Large intestine (tissue), 12 donors: ENCODE measurements at places on chromosomes 13 and 19. TPM values are rescaled to one million over a fixed set of nuclear protein-coding genes. Genes with fewer than 3 reads are reported as not detected.

- no peak for DNase-seq
- H3K27ac ChIP-seq: no peak overlapping the region
- H3K27me3 ChIP-seq: no peaks in the 10 kb centered on the region
- H3K36me3 ChIP-seq: no peaks in the 10 kb centered on the region
- no peaks in the 10 kb centered on the region for H3K4me1 ChIP-seq
These were observed 36.4 kb upstream of the SERPINE3 start for GRCh38 chr13:51303063-51303552.

Gene GSX1
- not detected for polyA plus RNA-seq

DNA sequence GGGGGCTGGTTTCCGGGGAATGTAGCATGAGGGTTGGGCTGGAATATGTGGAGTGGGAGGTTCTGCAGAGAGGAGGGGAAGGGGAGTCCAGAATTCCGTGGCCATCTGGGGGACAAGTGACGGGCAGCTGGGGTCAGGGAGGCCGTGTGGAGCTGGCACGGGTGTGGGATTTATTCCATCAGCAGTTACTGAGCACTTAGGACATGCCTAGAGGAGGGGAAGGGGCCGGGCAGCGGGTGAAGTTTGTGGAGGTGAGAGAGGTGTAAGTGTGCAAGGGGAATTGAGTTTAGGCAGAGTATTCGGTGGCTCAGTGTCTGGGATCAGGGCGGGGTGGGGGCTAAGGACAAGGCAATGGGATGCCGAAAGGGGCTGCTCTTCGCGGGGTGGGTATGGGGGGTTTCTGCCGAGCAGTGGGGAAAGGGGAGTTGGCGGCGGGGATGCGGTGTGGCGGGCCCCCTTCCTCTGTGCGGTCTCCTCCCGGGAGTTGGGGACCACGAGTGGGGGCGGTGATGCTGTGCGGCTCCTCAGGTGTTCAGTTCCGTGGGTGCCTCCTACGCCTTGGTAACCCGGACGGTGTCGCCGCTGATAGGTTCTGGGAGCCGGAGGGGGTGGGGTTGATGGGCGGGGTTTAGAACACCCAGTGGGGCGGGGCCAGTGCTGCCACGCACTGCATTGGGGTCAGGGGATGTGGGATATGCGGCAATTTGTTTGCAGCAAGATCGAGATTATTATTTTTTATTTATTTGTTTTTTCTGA is 5.4 kb downstream of the CCDC61 start:
- H3K4me3 ChIP-seq: peak overlapping the region; percentile 11
- H3K27me3 ChIP-seq: peaks cover 16% of the 10 kb centered on the region
- H3K27ac ChIP-seq: no peak overlapping the region
- no peak for DNase-seq
- H3K36me3 ChIP-seq: peaks cover 9% of the 10 kb centered on the region

- H3K27ac ChIP-seq: no peak overlapping the region
- H3K27me3 ChIP-seq: no peaks in the 10 kb centered on the region
- H3K4me3 ChIP-seq: no peak overlapping the region
- DNase-seq: no peak
- peaks cover 6% of the 10 kb centered on the region for H3K36me3 ChIP-seq
These were observed 186.1 kb downstream of the PCCA start for GRCh38 chr13:100274942-100275506.

- H3K27me3 ChIP-seq: no peaks in the 10 kb centered on the region
- H3K27ac ChIP-seq: no peak overlapping the region
- no peaks in the 10 kb centered on the region for H3K36me3 ChIP-seq
- no peaks in the 10 kb centered on the region for H3K4me1 ChIP-seq
- H3K4me3 ChIP-seq: no peak overlapping the region
These were observed 155.6 kb upstream of the IRS2 start for GRCh38 chr13:109941951-109942350.

- peak overlapping the region; percentile 87 for H3K4me3 ChIP-seq
- peak overlapping the region; percentile 84 for H3K27ac ChIP-seq
- DNase-seq: no peak
These were observed 2.9 kb downstream of the EDNRB start for GRCh38 chr13:77915686-77916085.

GRCh38 chr13:31878495-31878894 is 139.2 kb downstream of the RXFP2 start:
- DNase-seq: no peak
- no peaks in the 10 kb centered on the region for H3K4me1 ChIP-seq
- H3K27me3 ChIP-seq: peaks cover 2% of the 10 kb centered on the region
- no peaks in the 10 kb centered on the region for H3K36me3 ChIP-seq
- H3K27ac ChIP-seq: no peak overlapping the region
- H3K4me3 ChIP-seq: no peak overlapping the region

- H3K27me3 ChIP-seq: no peaks in the 10 kb centered on the region
- no peaks in the 10 kb centered on the region for H3K36me3 ChIP-seq
- no peak overlapping the region for H3K27ac ChIP-seq
- H3K4me1 ChIP-seq: no peaks in the 10 kb centered on the region
- DNase-seq: no peak
These were observed 121.7 kb downstream of the POSTN start for GRCh38 chr13:37476874-37477273.

DNA sequence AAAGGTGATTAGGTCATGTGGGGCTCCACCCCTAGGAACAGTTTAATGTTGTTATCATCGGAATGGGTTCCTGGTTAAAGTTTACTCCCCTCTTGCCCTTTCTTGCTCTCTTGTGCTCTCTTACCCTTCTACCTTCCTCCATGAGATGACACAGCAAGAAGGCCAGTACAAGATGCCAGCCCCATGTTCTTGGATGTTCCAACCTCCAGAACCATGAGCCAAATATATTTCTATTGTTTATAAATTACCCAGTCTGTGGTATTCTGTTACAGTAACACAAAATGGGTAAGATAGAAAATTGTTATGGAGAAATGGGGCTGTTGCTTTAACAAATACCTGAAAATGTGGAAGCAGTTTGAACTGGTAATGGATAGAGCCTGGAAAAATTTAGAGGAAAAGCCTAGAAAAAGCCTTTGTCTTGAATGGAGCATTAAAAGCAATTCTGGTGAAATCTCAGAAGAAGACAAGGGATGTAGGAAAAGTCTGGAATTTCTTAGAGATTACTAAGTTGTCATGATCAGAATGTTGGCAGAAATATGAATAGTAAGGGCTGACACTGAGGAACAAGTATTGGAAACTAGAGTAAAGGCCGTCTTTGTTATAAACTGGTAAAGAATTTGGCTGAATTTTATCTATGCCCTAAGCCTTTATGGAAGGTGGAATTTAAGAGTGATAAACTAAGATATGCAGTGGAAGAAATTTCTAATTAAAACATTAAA is 53.5 kb upstream of the TSC22D1 start:
- no peak overlapping the region for H3K27ac ChIP-seq
- no peaks in the 10 kb centered on the region for H3K36me3 ChIP-seq
- peak; percentile 34 for DNase-seq
- no peaks in the 10 kb centered on the region for H3K4me1 ChIP-seq
- H3K4me3 ChIP-seq: no peak overlapping the region

DNA sequence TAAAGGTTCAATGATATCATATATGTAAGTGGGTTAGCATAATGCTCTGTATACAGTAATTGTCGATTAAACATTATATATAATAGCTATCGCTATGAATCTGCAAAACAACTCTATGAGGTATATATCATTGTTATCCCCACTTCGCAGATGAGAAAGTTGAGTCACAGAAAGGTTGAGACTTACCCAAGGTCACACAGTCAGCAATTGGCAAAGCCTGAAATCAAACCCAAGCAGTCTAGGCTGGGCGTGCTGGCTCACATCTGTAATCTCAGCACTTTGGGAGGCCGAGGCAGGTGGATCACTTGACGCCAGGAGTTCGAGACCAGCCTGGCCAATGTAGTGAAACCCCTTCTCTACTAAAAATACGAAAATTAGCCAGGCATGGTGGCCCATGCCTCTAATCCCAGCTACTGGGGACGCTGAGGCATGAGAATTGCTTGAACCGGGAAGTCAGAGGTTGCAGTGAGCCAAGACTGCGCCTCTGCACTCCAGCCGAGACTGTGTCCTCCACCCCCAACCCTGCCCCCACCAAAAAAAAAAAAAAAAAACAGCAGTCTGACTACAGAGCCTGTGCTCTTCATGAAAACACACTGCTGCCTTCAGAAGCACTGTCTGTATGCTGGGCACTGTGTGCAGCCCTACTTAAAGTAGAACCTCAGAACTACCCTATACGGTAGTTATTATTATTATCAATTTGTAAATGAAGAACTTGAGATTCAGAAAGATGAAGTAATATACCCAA is 1.3 kb downstream of the HSPBP1 start:
- peaks cover 2% of the 10 kb centered on the region for H3K27me3 ChIP-seq
- peaks cover 31% of the 10 kb centered on the region for H3K36me3 ChIP-seq
- H3K4me1 ChIP-seq: peaks cover 18% of the 10 kb centered on the region
- DNase-seq: no peak

Gene TNFAIP8L1
- 24.4 TPM for polyA plus RNA-seq

GRCh38 chr13:43551897-43552456 is 234.8 kb downstream of the ENOX1 start:
- H3K4me1 ChIP-seq: no peaks in the 10 kb centered on the region
- no peaks in the 10 kb centered on the region for H3K27me3 ChIP-seq
- no peak overlapping the region for H3K27ac ChIP-seq
- no peaks in the 10 kb centered on the region for H3K36me3 ChIP-seq

DNA sequence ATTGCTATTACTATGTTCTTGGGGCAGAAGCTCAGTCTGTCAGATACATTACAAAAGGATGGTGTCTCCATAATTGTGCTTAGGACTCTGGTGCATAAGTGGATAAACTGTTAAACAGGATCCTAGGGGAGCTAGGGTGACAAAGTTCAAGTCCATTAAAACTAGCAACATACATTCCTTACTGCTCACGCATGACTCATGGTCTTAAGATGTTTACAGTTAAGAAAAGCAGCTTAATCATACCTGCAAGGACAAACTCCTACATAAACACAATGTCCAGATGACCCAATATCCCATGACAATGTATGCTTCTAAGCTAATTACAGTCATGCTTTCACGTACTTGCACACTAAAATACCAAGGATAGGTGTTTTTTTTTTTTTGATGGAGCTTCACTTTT is 3.5 kb upstream of the ZNF701 start:
- no peaks in the 10 kb centered on the region for H3K27me3 ChIP-seq
- DNase-seq: peak; percentile 31
- peaks cover 15% of the 10 kb centered on the region for H3K36me3 ChIP-seq
- H3K4me3 ChIP-seq: no peak overlapping the region
- no peak overlapping the region for H3K27ac ChIP-seq
- H3K4me1 ChIP-seq: peaks cover 2% of the 10 kb centered on the region

DNA sequence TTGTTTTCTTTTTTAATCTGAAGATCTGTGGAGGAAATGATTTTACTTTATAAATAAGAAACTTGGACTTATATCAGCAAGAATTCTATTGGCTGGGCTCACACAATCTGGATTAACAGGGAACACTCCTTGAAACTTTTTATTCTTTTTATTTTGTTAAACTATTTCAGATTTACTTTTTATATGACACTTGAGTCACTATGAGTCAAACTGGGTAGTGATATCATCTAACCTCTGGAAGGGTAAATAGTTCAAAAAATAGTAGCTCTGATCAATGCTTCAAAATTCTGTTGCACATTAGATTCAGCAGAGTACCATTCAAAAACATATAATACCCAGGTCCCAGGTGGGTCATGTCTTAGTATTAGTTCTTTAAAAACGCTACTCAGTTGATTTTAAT is 55.1 kb upstream of the NBEA start:
- H3K4me3 ChIP-seq: no peak overlapping the region
- DNase-seq: no peak
- no peaks in the 10 kb centered on the region for H3K4me1 ChIP-seq
- H3K27me3 ChIP-seq: no peaks in the 10 kb centered on the region
- no peaks in the 10 kb centered on the region for H3K36me3 ChIP-seq

DNA sequence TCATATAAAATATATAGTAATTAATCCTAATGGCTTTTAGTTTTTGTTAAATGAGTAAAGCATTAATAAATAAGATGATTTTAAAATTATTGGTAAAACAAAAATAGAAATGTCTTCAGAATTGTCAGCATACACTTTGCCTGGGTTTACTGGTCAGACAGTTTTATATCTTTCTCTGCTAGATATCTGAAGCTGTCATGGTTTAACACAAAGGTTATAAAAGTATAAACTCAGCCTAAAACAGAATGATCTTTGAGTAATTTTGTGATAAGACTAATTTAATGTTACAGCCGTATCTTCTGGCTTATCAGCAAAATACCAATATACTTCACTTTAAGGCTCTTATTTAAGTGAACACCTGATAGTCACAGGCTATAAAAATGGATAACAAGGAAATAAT is 17.8 kb upstream of the NAA16 start:
- DNase-seq: no peak
- no peaks in the 10 kb centered on the region for H3K4me1 ChIP-seq
- H3K27ac ChIP-seq: no peak overlapping the region
- H3K27me3 ChIP-seq: no peaks in the 10 kb centered on the region
- H3K4me3 ChIP-seq: no peak overlapping the region

- peaks cover 2% of the 10 kb centered on the region for H3K36me3 ChIP-seq
- no peak overlapping the region for H3K27ac ChIP-seq
- no peaks in the 10 kb centered on the region for H3K27me3 ChIP-seq
- H3K4me3 ChIP-seq: no peak overlapping the region
These were observed 27.4 kb downstream of the LRCH1 start for GRCh38 chr13:46580362-46580839.

DNA sequence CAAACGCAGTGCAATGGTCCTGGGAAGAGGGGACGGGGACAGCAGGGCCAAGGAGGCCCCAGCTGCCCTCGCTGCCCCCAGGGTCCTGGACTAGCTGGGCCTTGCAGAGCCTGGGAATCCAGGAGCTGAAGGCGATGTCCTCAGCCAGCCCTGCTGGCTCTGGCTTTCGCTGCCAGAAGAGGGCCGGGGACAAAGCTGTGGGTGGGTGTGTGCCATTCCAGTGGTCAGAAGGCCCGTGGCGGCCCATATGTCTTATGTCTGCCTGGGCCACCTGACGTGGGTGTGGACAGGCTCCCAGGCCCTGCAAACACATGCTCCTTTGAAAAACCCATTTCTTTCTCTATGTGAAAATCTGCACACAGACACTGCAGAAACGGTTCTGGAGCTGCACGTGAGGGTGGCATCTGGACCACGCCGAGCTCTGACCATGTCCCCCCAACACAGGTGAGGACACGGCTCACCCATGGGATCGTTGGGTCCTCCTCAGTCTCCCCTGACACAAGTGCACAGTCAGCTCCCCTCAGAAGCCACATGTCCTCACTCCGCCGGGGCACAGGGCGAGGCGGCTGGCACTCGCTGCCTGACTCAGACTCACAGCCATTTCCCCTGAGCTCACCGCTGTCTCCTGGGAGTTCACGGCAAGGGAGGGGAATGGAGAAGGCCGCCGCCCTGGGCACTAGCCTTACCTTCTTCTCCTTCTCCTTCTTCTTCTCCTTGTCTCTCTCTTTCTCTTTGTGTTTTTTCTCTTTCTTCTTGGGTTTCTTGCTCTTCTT is 16.9 kb downstream of the IZUMO4 start:
- no peak overlapping the region for H3K27ac ChIP-seq
- no peaks in the 10 kb centered on the region for H3K4me1 ChIP-seq
- H3K27me3 ChIP-seq: no peaks in the 10 kb centered on the region
- no peak overlapping the region for H3K4me3 ChIP-seq
- H3K36me3 ChIP-seq: peaks cover 98% of the 10 kb centered on the region

Gene LMTK3
- 7.2 TPM for polyA plus RNA-seq
